T-helper 22 cell (primary cell): ENCODE measurements at places on chromosomes 1 and 21.

DNA sequence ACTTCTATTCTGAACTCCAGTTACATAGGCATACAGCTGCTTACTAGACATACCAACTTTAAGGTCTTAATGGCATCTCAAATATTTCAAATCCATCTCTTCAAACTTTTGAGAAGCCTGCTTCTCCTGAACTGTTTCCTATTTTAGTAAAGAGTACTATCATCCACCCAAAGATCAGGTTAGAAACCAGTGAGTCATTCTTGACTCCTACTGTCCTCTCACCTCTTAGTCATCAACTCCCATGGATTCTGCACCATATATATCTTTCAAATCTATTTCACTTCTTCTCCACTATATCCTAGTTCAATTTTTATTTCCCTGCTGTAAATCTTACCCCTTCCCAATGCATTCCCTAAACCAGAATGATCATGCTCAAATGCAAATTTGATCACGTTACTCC lies 18.1 kb upstream of the BEND5 start:
- no peak for DNase-seq

- DNase-seq, result no peak
These were observed 84.6 kb downstream of the SELENOF start for GRCh38 chr1:86829321-86829720.

DNA sequence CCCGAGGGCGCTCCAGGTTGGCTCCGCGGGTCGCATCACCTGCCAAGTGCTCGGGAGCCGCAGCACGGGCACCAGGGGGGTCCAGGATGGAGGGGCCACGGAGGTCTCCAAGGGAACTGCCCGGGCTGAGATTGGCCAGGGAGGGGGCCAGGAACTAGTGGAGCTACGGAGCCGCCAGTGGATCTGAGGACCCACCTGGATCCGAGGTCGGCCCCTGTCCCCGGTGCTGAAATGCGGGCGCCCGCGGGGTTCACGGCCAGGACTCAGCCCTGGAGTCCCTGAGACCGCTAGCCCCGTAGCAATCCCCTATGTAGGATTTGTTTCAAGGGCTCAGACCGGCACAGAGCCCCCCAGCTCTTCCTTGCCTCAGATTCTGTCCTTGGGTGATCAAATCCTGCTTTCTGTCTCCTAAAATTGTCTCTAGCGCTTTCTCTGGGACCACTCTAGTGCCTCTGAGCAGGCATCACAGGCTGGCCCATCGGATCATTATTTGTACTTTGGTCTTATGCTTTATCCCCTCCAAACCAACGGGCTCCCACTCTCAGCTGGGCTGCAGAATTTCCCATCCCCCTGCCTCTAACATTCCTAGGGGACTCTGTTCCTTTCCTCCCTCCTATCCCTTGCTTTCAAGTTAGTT lies 27.3 kb downstream of the KIAA2013 start:
- no peak for DNase-seq

DNA sequence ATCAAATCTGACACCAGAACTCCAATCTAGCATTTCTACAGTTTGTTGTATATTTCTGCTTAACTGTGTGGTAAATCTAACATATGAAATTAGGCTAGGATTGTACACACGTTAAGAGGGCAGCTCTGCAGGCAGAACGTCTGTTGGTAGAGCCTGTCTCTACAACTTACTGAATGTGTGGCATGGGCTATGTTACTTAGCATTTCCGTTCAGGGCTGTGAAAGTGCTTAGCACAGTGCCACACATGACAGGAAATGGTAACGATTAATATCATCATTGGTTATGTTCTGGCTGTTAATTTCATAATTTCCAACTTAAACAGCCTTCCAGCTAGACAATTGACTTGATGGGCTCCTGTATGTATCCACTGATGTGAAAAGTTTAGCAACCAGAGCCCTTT lies 9.6 kb upstream of the C8B start:
- no peak for DNase-seq

GRCh38 chr21:26637201-26637745 lies 64.2 kb upstream of the CYYR1 start:
- DNase-seq, result no peak

GRCh38 chr1:18279351-18280074 lies 171.9 kb downstream of the IGSF21 start:
- no peak for DNase-seq

DNA sequence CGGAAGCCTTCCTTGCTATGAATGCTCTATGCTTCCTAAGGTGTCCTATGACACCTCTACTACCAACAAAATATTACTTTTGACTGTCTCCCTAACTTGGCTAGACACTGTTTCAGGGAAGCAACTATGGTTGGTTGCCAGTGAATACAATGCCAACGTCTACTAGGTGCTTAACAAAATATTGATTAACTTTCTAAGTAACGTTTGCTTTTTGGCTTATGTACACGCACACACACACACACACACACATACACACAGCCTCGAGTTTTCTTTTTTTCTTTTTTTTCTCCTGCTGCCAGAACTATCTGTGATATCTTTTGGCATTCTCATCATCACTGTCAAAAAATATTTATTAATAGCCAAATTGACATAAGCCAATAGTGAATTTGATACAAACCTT lies 864.0 kb downstream of the PLA2G4A start:
- DNase-seq, result no peak

- no peak for DNase-seq
These were observed 76.2 kb downstream of the DPYD start for GRCh38 chr1:97844552-97845089.

- no peak for DNase-seq
These were observed 15.4 kb downstream of the L1TD1 start for GRCh38 chr1:62209931-62210595.

DNA sequence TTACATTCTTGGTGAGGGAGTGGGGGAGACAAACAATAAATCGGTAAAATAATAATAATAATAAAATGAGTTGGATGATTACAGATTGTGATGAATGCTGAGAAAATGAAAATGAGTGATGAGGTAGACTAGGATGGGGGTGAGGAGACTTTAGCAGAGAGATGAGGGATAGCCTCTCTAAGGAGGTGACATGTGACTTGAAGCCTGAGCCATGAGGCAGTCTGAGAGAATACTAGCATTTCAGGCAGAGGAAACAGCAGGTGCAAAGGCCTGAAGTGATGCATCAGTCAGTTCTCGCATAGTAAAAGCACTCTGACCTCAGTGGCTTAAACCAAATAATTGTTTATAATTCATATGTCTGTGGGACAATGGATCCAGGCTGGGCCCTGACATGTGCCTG lies 181.2 kb downstream of the AGBL4 start:
- no peak for DNase-seq

DNA sequence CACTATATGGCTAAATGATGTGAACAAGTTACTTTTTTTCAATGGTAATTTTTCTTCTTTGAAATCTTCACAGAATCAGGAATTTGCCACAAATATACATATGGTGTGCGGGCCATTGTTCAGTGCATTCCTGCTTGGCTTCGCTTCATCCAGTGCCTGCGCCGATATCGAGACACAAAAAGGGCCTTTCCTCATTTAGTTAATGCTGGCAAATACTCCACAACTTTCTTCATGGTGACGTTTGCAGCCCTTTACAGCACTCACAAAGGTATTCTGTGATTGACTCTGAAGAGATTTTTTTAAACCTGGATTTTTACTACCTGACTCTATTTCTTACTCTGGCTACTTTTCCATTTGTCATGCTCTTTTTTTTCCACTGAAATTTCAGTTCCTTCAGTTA lies 76.2 kb upstream of the KIAA1614 start:
- DNase-seq, result no peak

DNA sequence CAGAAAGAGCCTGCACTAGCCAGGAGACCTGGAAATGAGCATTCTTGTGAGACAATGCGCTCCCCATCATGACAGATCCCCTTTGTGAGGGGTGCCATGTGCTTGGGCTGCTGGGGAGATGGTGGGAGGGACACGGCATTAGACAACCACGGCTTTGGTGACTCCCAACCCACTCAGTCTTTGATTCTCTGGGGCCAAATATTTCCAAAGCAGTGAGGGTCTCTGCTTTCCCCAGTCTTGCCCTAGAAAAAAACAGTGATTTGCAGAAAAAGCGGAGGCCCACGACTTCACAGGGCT lies 10.2 kb downstream of the SLC45A3 start:
- DNase-seq, result no peak

- DNase-seq, result no peak
These were observed 35.5 kb upstream of the NPL start for GRCh38 chr1:182754087-182754486.

DNA sequence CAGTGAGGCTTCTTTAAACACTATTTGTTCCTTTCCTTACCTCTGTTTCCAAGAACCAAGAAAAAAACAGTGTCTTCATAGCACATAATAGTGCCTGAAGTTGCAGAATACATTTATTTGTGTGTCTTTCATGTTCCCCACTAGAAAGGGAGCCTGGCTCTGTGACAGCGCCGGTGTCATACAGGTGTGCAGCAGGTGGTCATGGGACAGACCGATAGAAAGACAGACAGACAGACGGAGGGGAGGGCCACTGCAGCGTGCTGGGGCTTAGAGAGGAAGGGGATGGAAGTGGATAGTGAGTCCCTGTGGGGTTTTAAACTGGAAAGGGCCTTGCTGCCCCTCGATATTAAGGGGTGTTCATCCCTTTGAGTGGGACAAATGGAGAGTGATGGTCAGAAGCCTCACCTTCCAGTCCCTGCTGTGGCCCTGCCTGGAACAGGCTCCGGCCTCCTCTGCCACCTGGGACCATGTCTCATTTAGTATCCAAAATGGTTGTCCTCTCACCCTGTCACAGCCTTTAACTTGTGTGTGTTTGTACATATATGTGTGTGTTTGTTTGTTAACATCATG lies 152.9 kb downstream of the PGBD5 start:
- no peak for DNase-seq

DNA sequence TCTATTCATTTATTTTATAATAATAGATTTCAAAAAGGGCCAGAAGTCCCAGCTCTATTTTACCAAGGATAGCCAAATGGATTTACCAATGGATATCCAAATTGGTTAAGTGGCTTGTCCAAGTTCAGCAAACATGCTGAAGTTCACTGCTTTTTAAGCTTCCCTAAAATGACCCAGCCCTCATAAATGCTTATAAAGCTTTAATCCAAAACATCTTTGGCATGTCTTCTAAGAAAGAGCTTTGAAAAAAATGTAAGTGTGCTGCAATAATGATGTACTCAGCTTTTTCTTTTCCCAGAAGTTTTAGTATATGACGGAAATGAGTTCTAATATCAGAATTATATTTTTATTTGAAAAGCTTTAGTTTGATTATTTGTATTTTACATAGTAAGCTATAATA lies 451.5 kb upstream of the ADAMTS5 start:
- no peak for DNase-seq

DNA sequence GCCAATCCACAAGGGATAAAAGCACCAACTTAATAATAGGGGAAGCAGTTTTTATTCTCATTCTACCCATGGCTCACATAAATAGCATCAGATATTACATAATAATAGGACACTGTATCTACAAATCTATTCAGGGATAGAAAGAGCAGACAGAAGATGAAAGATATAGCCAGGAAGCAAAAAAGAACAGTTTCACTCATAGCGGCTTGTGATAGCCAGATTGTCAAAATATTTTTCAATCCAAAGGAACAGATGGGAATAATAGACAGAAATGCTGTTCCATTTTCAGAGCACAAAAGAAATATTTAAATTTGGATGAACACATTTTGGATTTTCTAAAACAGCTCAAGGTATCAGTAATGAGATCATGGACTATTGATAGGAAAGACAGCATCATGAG lies 232.5 kb upstream of the GREM2 start:
- no peak for DNase-seq

DNA sequence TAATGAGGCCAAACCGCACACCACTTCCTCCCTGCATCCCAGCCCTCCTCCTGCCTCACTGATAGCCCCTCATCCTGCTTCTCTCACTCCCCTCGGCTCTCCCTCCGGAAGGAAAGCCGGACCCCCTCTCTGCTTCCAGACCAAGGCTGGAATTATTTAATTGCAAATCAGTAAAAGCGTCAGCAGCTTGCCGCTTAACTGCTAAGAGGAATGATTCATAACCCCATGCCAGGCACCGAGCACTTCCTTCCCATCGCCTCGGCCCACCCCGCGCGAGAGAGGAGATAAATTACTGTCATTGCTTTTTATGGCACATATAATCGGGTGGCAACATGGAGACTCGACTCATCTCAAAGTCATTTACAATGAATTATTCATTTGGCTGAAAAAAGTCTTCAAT lies 77.3 kb downstream of the UBIAD1 start:
- no peak for DNase-seq

DNA sequence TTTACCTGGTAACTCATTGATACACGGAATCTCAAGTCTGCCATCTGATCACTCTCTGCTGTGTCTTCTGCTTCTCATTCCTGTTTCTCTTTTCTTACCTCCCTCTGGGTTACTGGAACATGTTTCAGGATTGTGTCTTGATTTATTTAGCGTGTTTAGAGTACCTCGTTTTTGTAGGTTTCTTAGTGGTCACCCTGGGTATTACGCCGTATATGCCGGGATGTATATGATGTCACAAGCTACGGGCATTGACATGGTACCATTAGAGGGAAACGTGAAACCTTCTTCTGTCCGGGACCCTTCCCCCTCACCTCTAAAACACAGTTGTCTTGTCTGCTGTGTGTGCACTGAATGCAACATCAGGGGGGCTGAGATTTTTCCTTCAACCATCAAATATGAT lies 2.8 kb downstream of the ACTRT2 start:
- DNase-seq, result no peak

DNA sequence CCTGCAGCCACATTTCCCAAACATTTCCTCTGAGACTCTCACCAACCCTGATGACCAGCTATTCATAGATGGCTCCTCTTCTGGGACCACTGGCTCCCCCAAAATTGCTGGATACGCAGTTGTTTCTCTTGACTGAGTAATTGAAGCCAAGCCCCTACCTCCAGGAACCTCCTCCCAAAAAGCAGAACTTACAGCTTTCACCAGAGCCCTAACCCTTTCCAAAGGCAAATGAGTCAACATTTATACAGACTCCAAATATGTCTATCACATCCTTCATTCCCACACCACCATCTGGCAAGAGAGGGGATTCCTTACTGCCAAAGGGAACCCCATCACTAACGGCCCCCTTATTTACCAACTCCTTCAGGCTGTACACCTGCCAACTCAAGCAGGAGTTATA lies 20.3 kb upstream of the CA6 start:
- no peak for DNase-seq

GRCh38 chr1:94379615-94380014 lies 38.6 kb upstream of the ABCD3 start:
- no peak for DNase-seq

GRCh38 chr1:186301448-186301847 lies 73.6 kb downstream of the TPR start:
- no peak for DNase-seq

DNA sequence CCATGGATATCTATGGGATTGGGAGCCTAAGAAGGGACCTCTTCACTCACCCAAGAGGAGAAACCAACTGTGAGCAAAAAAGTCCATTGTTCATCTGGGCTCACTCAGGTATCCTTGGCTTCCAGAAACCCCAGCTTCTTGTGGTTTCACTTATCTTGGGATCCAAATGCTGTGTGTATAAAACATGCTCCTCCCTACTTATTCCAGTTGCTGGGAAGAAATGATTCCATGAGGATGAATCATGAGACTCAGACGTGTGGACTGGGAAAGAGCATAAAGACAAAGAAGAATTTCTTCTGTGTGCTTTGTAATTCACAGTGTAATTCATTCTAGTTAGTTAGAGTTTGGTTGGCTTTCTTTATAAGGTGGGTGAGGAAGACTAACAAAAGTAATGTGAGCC lies 283.7 kb downstream of the ZNF648 start:
- no peak for DNase-seq

- no peak for DNase-seq
These were observed 21.1 kb downstream of the UBAP2L start for GRCh38 chr1:154241703-154242351.
